ENCODE measurements at places on chromosomes 13 and 19.
A peak's percentile ranks its signal among the peaks of the same experiment; 100 is the strongest.

DNA sequence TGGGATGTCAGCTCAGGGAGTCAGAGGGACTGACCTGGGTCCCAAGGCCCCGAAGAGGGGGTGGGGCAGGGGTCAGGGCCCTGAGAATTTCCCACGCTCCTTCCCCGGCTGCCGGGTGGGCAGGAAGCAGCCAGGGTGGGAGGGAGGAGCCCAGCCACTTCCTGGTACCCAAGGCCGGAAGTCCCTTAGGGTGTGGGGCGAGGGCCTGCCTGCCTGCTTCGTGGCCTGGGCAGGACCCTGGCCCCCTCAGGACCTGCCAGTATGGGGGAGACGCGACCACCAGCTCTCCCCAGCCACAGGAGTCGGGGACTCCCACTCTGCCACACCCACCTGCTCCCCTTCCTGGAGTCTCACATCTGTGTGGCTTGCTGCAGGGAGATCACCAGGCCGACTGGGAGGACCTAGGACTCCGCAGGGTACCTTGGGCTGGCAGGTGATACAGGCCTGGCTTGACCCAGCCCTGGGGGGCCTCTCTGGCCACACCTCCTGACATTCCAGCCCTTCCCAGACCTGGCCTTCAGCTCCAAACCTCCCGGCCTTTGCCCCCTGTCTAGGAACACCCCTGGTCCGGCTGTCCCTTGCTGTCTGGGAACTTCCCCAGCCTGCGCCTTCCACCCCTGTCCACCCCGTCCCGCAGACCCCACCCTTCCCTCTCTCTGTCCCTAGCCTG lies 9.8 kb upstream of the CIRBP start:
- no peak for DNase-seq

DNA sequence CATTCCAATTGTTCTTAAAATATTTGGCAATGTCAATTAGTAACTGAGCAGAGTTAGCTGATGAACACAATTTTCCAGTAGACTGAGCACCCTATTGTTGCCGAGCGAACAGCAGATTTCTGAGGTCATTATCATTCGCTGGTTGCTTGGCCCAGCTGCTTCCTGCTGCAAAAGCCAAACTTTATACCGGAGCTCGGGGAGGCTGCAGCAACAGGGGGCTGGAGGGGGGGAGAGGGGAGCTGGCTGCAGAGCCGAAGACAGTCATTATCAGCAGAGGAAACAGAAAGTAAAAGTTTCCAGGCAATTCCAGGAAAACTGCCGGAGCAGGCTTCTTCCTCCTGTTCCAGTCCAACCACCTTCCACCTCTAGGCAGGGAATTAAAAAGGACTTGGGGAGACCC lies 77.9 kb downstream of the ZNF536 start:
- DNase-seq: no peak

- DNase-seq: no peak
Measured at GRCh38 chr13:114067886-114068651, 64.4 kb downstream of the RASA3 start.

DNA sequence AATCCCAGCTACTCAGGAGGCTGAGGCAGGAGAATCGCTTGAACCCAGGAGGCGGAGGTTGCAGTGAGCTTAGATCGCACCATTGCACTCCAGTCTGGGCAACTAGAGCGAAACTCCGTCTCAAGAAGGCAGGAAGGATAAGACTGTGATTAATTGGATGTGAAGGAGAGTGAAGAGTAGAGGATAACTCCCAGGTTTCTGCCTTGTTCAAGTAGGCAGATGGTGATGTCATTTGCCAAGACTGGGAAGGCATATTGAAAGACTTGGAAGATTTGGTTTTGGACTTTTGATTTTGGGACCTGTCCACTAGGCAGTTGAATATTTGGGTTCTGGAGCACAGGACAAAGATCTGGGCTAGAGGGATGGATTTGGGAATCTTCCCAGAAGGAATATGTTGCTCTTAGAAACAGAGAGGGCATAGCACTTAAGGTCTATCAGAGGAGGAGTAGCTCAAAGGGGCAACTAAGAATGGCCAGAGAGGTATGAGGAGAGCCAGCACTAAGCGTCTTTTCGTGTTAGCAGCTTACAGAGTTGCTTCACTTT lies 20.0 kb downstream of the GARRE1 start:
- no peak for DNase-seq

- DNase-seq: peak; percentile 80
Measured at GRCh38 chr19:18388100-18388959, 2.4 kb downstream of the GDF15 start.

DNA sequence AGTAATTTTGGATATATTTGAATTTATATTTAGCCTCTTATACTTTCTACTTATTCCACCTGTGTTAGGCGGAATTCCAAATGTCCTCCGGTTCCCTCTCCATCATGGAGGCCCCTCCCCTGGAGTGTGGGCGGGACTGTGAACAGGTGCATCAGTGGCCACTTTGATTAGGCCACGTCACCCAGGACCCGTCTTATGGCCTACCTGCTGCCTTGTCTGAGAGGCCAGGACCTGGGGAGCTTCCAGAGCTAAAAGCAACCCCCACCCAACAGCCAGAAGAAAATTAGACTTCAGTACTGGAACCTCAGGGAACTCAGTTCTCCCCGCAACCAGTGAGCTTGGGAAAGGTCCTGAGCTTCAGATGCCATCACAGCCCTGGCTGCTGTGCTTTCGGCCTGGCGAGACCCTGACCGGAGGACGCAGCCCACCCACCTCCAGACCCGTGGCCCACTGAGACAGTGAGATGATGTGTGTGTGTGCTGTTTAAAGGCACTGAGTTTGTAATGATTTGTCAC lies 200.2 kb upstream of the SOX1 start:
- DNase-seq: no peak
